ENCODE measurements at places on chromosomes 12 and 14.

DNA sequence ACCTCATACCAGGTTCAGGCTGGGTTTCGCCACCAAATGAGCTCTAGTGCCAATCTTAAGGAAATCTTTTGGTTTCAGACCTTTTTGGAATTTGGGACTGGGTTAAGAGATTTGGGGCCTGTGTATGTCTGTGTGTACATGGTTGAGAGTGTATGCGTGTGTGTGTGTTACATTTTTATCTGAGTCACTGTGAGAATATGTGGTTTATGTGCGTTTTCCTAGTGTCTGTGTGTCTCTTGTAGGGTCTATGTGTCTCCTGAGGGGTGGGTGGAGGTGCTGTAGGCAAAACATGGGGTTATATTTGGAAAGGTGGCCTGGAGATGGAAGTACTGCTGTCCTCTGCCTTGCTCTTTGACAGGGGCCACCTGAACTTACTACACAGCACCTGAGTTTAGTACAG, 17.9 kb downstream of the C12orf43 start:
- peak; percentile 21 for DNase-seq

GRCh38 chr14:24331731-24332267, 3.1 kb downstream of the ADCY4 start:
- DNase-seq, result peak; percentile 57

DNA sequence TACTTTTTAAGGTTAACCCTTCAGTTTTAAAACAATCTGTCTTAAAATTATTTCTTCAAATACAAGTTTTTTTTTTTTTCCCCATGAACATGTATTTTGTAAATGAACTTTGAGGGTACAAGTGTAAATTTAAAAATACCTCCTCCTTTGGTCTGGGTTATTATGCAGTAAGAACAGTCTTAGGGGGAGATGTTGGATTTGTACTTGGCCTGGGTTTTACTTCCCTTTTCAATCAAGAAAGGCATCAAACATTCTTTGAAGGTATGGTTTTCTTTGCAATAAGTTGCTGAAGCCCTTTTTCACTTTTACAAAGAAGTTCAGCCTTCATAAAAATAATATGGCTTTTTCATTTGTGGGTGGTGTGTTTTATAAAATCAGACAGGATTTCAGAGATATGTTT, 20.5 kb downstream of the WBP11 start:
- no peak for DNase-seq

DNA sequence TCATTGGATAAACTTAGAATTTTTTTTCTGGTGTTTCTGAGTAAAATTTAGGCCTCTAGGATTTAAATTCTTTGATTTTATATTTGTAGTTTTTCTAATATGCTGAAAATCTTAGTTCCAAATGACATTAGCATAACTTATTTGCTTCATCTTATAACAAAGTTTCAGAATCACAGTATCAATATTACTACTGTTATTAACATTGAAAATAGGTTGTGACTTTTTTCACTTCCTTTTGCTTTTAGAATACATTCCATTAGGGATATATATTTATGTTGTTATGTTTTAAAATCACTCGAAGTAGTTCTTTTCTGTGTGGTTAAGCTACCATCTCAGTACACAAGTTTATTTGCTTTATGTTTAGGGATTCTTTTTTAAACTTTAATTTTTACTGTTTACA, 12.8 kb downstream of the RAB3IP start:
- DNase-seq, result no peak

DNA sequence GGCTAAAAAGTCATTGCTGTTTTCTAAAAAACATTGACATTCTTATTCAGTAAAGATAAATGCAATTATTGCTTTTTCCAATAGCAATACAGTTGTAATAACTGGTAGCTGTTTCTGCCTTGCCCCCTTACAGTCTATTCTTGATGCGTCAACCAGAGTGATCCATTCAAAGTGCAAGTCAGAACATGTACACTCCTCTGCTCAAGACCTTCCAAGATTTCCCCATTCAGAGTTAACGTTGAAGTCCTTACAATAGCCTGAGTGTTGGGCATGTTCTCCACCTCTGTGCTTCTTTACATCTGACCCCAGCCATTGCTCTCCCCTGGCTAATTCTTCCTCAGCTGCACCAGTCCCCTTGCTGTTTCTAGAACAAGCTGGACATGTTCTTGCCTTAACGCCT, 24.3 kb downstream of the VRK1 start:
- DNase-seq, result no peak

DNA sequence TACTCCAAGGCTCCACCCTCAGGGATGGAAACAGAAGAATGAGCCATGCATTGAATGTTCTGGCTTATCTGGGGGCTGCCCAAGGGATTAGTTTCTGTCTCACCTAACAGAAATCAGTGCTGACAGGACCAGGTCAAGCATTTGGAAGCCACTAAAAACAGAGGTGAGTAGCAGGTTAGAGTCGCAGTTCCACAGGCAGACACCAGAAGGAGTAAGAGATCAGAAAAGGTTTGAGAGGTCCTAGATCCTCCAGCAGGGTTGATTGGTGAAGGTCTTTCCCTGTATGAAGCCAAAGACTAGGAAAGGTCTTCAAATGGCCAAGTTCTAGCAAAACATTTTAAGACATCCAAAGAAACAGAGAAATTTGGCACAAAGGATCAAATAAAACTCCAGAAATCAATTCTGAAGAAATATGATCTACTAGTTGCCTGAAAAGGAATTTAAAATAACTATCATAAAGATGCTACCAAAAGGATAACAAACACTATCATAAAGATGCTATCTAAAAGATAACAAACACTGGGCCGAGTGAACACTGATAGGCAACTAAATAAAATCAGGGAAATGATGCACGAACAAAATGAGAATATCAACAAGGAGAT, 19.5 kb upstream of the TTC9 start:
- DNase-seq, result peak; percentile 76

DNA sequence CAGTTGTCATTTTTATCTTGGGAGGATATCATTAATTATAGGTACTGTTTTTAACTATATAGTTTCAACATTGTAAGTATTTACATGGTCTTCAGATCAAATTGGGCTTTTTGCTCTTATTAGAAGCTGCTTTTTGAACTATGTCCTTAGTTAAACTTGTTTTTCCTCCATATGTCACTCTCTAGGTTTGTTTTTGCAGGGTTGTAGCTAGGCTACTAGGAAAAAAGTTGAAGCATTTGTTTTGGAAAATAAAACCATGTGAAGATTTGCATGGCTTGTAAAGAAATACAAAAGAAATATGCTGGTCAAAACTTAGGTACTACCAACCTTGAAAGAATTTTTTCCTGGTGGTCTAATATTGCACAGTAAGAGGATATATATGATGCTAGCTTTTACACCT, 3.4 kb downstream of the ARID2 start:
- no peak for DNase-seq

- no peak for DNase-seq
Measured at GRCh38 chr14:57512220-57512619, 18.6 kb upstream of the CCDC198 start.

DNA sequence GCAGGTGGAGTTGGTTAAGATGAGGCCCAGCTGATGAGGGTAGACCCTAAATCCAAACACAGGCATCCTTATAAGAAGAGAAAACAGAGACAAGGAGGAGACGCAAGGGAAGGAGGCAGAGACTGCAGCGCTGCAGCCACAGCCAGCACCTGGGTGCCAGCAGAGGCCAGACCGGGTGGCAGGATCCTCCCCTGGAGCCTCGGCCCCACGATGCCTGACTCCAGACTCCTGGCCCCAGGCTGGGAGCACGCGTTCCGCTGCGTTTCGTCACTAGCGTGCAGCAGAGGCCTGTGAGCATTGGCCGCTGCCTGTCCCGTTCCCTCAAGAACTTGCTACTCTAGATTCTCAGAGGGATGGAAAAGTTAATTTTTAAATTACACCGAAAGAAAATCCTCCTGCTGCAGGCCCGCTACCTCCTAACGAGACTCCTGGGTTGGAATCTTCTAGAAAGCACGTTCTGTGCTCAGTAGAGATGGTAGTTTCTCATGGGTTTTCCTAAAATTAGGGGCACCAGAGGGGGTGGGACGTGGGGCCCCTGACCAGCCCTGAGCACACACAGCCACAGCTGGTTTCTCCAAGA, 57.7 kb upstream of the FBRSL1 start:
- no peak for DNase-seq

DNA sequence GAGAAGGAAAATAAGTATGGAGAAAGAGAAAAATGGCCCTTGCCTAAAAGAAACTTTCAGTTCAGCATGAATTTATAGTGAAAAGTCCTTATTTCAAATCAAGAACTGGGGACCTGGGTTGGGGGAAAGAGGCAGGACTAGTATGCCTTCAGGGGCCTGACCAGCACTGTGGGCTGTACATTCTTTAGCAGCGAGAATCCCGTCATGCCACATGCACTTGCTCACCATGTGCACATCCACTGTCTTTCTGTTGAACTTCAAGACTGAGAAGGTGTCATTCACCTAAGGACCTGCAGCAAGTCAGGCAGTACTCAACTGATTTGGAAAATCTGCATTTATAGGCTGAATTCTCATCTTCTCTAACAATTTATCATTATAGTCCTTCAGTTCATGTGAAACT, 50.2 kb downstream of the RAB35 start:
- no peak for DNase-seq

DNA sequence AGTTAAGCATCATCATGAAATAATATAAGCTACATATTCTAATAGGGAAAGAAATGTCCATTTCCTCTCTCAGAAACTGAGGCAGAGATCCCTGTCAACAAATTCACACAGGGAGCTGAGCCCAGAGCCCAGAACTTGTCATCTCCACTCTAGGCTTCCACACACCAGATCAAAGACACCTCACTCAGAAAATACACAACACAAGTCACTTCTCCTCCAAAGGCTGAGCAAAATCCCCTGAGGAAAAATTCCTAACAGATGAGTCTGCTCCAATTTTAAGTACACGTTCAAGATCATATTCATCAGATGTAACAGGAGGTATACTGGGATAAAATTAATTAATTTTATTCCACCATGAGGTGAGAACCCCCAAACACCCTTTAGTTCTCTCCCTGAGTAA, 227.3 kb downstream of the DPF3 start:
- DNase-seq, result no peak

Measured in H7 (cell line).